ENCODE measurements at places on chromosomes 5 and 9.

DNA sequence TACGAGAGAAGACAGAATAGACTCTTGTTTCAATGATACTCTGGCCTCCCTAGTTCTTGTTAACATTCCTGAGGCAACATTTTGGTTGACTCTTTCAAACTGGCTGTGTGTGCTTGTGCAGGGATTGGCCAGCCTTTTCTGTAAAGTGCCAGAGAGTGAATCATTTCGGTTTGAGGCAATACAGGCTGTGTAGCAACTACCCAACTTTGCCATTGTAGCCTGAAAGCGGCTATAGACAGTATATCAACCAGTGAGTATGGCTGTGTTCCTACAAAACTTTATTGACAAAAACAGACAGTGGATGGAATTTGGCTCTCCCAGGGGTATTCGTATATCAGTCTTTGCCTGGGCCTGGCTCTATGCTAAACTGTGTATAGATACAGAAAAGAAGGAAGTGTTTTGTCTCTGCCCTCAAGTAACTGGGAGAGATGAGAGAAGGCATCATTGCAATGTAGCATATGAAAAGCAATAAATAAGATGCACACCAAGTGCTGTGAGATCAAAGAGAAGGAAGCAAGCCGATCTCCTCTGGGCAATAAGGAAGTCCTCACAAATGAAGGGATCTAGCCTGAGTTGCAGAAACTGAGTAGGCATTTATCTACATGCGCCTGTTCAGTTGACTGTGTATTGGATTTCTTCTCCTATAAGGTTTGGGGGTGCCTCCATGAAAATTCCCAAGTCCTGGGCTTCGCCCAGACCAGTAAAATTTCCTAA is 568.0 kb upstream of the KLF4 start:
- peak; percentile 85 for ATAC-seq

DNA sequence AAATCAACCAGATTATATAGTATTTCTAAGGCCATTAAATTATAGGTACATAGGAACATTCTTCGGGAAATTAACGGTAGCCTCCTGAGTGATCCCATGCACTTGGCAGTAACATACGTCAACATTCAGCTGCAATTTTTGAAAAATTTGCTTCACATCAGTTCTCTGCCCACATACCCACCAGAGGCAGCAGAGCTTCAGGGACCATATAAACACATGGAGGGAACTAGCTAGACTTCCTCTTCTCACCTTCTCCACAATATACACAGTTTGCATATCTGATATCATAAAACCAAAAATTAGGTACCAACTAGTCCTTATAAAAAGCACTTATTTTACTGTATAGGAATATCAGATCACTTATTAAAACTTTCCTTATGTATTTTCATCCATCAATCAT is 4.8 kb downstream of the PSIP1 start:
- no peak for ATAC-seq

DNA sequence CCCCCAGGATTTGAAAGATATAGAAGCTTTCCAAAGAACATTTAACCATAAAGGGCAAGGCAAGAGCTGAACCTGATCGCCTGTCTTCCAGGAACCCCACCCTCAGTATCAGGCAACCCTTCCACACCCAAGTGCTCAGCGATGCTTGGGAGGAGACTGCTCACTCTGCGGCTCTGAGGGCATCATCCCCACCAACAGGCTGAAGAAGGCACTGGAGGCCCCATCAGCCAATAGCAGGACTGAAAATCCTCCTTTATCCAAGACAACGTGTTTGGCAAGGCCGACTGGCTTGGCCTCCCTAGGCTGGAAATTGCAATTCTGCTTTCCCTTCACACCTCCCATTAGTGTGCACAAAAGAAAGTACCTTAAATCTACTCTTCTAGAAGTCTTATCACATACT is 1.4 kb upstream of the PPP2CA start:
- ATAC-seq: peak; percentile 53

DNA sequence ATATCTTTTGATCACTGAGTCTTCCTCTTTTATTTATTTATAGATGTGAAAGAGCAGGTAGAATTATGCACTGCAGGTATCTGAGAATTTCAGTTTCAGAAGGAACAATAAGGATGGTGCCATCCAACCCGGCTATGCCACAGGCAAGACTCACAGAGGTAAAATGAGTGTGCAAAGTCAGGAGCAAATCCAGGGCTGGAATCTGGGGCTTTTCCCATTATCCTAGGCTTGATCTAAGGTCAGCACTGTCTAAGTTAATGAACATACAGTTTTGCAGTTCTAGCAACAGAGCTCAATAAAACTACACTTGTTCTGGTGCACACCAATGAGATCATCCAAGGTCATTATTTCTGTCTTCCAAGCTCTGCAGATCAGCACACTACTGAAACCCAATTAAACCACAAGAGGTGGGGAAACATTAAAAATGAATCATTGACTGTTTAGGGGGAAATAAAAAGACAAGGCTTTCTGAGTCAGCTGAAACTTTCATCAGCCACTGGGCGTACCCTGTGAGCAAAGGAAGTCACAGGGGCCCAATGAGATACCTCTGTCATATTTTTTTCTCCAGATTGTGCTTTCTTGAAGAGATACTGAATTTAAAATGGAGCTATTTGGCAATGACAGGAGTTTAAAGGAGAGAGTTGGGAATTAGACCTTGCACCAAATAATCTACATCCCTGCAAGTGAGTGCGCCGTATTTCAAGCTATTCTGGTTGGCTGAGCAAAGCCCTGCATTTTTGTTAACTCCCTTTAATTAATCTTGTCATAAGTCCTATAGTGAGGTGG is 662.2 kb upstream of the ZNF608 start:
- ATAC-seq: peak; percentile 58

DNA sequence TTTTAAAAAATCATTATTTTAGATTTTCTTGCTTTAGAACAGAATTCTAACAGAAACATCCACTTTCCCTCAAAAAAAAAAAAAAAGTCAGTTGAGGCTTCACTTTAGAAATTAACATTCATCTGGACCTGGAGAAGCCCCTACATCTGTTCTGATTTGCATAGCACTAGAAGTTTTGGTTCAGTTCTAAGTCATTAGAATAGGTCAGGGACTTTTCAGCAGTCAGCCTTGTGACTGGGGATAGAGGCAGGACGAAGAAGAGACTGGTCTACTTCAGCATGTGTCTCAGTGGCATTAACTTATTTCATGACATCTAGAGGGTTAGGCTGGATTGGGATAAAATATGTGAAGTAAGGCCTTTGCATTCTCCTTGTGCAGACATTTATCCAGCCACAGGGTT is 215.8 kb upstream of the DAB2 start:
- no peak for ATAC-seq

DNA sequence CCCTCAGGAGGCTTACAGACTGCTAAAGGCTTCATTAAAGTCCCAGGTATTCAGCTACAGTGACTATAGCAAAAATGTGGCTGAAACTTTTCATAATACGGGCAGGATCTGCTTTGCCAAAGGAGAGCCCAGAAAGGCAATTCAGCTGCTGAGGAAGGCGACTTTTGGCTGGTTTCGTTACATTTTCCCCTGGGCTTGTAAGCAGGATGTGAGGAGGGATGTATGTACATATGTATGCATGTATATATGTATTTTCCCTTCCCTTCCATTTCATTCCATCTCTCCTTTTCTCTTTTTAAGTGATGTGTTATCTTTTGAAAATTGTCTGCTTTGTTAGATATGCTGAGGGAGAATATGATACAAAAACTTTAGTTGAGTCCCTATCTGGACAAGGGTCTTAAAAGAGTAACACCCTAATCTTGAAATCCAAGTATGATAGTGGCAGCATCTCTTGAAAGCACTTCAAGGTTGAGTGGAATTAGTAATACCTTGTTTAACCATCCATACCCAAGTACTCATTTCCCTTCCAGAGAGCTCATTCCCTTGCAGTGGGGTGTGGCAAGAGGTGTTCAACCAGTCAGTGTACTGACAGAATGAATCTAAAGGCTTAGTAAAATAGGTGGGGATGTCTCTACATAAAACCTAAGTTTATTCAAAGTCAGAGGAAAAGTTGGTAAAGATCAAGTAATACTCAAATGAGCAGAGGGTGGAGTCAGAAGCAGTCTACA is 28.7 kb downstream of the RAD1 start:
- no peak for ATAC-seq

DNA sequence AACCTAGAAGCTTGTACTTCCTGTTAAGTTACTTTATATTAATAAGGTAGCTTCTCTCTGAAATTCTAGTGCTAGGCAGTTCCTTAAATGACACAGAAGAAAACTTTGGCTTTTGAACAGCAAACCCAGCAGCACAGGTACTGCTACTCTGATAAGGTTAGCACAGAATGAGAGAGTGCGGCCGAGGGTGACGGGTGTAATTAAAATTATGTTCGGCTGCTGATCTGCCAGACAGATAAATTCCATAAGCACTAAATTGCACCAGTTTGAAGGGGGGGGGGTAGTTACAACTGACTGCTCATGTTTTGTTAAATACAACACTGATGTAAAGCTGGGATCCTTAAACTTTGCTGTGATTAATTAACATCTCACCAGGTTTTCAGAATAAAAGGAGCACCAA is 475.1 kb downstream of the SPOCK1 start:
- ATAC-seq: no peak

GRCh38 chr5:59484618-59485017 is 408.9 kb downstream of the PDE4D start:
- ATAC-seq: no peak

GRCh38 chr5:124239572-124239971 is 506.9 kb downstream of the ZNF608 start:
- ATAC-seq: no peak

GRCh38 chr5:155959082-155959481 is 367.9 kb upstream of the SGCD start:
- ATAC-seq: no peak

- ATAC-seq: no peak
Measured at GRCh38 chr5:25414742-25415141, 770.0 kb upstream of the CDH10 start.

DNA sequence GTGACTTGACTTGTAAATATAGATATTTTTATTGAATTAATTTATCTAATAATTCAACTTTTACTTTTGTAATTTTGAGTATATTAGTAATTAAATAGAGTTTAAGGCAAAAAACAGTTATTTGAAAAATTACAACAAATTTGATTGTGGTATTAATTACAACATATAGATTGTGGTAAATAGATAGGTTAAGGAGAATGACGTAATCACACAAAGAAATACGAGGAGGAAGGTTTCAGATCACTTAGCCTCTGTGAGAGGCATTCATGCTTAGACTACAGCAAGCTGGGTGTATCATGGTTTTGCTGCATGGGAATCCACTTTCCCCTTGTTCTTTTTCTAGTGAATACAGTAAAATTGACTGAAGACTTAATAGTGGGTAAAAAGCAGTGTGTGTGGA is 878.4 kb upstream of the EDIL3 start:
- no peak for ATAC-seq

GRCh38 chr5:57499262-57500050 is 16.8 kb upstream of the ACTBL2 start:
- peak; percentile 20 for ATAC-seq

GRCh38 chr9:38408719-38409118 is 15.5 kb downstream of the IGFBPL1 start:
- no peak for ATAC-seq

GRCh38 chr5:43729846-43730478 is 127.0 kb downstream of the NNT start:
- no peak for ATAC-seq
